Tibial artery (tissue), 4 donors: ENCODE measurements at places on chromosomes 11 and 22.

DNA sequence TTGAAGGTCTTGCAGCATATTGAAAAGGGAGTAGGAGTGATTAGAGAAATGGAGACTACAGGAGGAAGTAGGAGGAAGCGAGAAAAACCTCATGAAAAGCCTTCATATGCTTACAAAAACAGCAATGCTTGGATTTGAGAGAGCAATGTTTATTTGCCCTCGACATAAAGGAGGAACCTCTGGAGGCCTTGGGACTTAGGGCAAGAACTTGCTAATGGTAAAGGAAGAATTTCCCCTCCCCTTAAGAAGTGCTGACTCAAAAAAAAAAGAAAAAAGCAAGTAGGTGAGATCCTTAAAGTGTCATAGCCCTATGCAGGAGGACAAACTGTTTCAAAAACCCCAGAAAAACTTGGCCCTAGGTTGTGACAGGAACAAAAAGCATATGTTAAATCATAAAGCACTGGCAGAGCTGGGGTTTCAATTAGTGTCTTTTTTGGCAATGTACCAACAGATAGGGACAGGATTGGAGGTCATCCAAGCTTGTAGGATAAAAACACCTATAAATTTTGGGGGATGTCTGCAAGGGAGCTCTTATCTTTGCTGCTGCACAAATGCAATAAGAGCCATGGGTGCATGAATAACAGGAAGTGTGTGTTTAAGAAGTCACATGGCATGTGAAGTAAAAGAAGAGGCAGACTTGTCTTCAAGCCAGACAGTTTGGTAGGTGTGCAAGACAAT is 4.9 kb downstream of the GLYAT start:
- H3K27me3 ChIP-seq = no peaks in the 10 kb centered on the region
- no peaks in the 10 kb centered on the region for H3K36me3 ChIP-seq
- H3K27ac ChIP-seq = no peak overlapping the region
- H3K4me1 ChIP-seq = no peaks in the 10 kb centered on the region

- H3K4me3 ChIP-seq = no peak overlapping the region
- no peak for DNase-seq
- H3K27ac ChIP-seq = no peak overlapping the region
- no peaks in the 10 kb centered on the region for H3K4me1 ChIP-seq
Measured at GRCh38 chr11:108873310-108873709, 208.4 kb downstream of the DDX10 start.

DNA sequence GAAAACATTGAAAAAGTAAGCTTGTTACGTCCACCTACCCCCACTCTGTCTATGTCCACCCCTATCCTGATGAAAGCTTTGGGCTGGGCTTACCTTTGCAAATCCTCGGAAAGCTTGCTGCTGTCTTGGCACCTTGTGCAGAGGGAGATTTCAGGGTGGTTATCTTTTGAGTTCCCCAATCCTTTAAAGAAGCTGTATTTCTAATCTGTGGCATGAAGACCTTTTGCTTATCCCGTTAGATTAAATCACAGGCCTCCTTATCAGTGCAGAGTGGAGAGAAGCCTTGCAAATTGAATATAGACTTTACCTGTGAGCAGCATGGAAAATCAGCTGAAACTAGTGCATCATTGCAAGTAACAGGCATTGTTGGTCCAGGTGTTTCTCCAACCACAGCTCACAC is 580.6 kb upstream of the ANO5 start:
- no peak overlapping the region for H3K4me3 ChIP-seq
- H3K4me1 ChIP-seq = no peaks in the 10 kb centered on the region
- no peaks in the 10 kb centered on the region for H3K36me3 ChIP-seq
- no peak for DNase-seq
- H3K27ac ChIP-seq = no peak overlapping the region

GRCh38 chr11:107957109-107957588 is 28.9 kb downstream of the RAB39A start:
- no peaks in the 10 kb centered on the region for H3K36me3 ChIP-seq
- peaks cover 10% of the 10 kb centered on the region for H3K4me1 ChIP-seq
- no peak overlapping the region for H3K27ac ChIP-seq
- DNase-seq = peak; percentile 59

DNA sequence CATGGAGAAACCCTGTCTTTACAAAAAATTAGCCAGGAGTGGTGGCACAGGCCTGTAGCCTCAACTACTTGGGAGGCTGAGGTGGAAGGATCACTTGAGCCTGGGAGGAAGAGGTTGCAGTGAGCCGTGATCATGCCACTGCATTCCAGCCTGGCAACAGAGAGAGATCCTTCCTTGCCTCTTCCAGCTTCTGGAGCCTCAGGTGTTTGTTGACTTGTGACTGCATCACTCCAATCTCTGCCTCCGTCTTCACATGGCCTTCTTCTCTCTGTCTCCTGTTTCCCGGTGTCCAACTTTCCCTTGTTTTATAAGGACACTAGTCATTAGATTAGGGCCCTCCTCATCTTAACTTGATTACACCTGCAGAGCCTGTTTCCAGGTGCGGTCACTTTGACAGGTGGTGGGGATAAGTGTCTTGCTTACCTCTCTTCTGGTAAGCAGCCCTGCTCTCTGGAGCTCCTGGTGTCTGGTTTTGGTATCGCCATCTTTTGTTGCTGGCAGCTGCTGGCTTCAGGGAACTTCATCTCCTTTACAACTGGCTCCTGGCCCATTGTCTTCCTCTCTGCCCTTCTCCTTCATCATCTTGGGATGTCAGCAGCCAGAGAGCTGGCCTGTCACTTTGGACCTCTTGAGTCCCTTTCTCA is 8.2 kb upstream of the USP2 start:
- no peaks in the 10 kb centered on the region for H3K36me3 ChIP-seq
- no peaks in the 10 kb centered on the region for H3K4me1 ChIP-seq
- H3K4me3 ChIP-seq = no peak overlapping the region
- DNase-seq = no peak
- H3K27me3 ChIP-seq = no peaks in the 10 kb centered on the region
- no peak overlapping the region for H3K27ac ChIP-seq

GRCh38 chr11:76152086-76152681 is 54.1 kb downstream of the WNT11 start:
- peaks cover 3% of the 10 kb centered on the region for H3K4me1 ChIP-seq
- no peak overlapping the region for H3K27ac ChIP-seq
- peak overlapping the region; percentile 26 for H3K4me3 ChIP-seq
- peak; percentile 92 for DNase-seq

GRCh38 chr11:13052130-13052571 is 43.0 kb downstream of the RASSF10 start:
- H3K36me3 ChIP-seq = no peaks in the 10 kb centered on the region
- no peak overlapping the region for H3K27ac ChIP-seq
- no peaks in the 10 kb centered on the region for H3K4me1 ChIP-seq
- no peak overlapping the region for H3K4me3 ChIP-seq
- H3K27me3 ChIP-seq = peaks cover 15% of the 10 kb centered on the region
- DNase-seq = no peak

DNA sequence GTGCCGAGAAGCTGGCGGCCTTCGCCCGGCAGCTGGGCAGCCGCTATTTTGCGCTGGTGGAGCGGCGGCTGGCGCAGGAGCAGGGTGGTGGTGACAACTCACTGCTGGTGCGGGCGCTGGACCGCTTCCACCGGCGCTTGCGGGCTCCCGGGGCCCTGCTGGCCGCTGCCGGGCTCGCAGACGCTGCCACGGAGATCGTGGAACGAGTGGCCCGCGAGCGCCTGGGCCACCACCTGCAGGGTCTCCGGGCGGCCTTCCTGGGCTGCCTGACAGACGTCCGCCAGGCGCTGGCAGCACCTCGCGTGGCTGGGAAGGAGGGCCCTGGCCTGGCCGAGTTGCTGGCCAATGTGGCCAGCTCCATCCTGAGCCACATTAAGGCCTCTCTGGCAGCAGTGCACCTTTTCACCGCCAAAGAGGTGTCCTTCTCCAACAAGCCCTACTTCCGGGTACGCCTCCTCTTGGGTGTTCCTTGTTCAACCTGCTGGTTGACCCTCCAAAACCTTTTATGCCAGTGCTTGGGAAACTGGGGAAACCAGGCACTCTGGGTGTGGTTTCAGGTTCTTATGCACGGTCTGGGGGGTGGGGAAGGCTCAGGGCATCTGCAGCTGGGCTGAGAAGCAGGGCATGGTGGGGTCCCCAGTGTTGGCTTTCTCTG is 3.1 kb upstream of the TM7SF2 start:
- no peak for DNase-seq
- no peak overlapping the region for H3K4me3 ChIP-seq
- H3K27ac ChIP-seq = no peak overlapping the region
- no peaks in the 10 kb centered on the region for H3K27me3 ChIP-seq
- H3K36me3 ChIP-seq = peaks cover 31% of the 10 kb centered on the region
- H3K4me1 ChIP-seq = peaks cover 10% of the 10 kb centered on the region

GRCh38 chr22:49907807-49908206 is 10.4 kb downstream of the ALG12 start:
- H3K27ac ChIP-seq = no peak overlapping the region
- H3K4me3 ChIP-seq = no peak overlapping the region
- no peak for DNase-seq
- H3K4me1 ChIP-seq = no peaks in the 10 kb centered on the region
- no peaks in the 10 kb centered on the region for H3K27me3 ChIP-seq

GRCh38 chr22:38314051-38314932 is 2.9 kb downstream of the CSNK1E start:
- H3K27ac ChIP-seq = peak overlapping the region; percentile 98
- DNase-seq = peak; percentile 69
- H3K36me3 ChIP-seq = no peaks in the 10 kb centered on the region
- peak overlapping the region; percentile 94 for H3K4me3 ChIP-seq
- peaks cover 8% of the 10 kb centered on the region for H3K4me1 ChIP-seq

- no peak overlapping the region for H3K27ac ChIP-seq
- no peak overlapping the region for H3K4me3 ChIP-seq
- peaks cover 4% of the 10 kb centered on the region for H3K36me3 ChIP-seq
- no peak for DNase-seq
- H3K4me1 ChIP-seq = no peaks in the 10 kb centered on the region
- no peaks in the 10 kb centered on the region for H3K27me3 ChIP-seq
Measured at GRCh38 chr22:29375398-29376076, 12.8 kb downstream of the AP1B1 start.

DNA sequence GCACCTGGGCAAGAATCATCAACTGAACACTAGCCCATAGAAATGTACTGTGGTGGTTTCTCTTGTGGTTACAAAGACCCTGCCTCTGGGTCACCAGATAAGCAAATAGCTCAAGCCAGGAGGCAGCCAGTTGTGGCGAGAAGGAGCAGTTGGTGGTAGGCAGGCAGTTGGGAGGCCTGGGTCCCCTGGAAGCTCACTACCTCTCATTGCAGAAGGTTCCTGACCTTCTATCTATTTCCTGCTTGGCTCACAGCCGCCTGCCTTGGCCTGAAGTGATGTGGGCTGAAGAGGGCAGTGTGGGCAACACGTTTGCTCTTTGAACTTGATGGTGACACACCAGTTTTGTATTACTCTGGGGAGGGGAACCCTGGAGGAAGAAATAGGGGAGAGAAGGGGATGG is 34.7 kb downstream of the NECTIN1 start:
- no peak for DNase-seq
- no peak overlapping the region for H3K4me3 ChIP-seq
- no peaks in the 10 kb centered on the region for H3K27me3 ChIP-seq
- peaks cover 7% of the 10 kb centered on the region for H3K4me1 ChIP-seq
- H3K36me3 ChIP-seq = no peaks in the 10 kb centered on the region

DNA sequence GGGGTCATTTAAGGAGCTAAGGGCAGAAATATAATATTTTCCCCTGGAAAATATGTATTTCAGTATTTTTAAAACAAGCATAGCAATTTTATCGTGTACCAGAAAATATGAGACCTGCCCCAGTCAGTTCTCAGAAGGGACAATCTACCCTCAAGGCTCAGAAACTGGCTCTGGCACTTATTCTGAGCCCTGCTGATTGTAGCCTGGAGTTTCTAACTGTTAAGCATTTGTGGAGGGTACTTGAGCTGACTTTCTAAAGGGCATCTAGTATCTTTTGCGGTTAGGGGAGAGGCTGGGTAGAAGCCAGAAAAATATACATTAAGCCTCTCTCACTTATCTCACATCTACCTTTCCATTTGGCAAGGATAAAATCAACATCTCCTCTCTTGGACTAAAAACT is 71.3 kb upstream of the FSHB start:
- no peaks in the 10 kb centered on the region for H3K27me3 ChIP-seq
- DNase-seq = no peak
- no peaks in the 10 kb centered on the region for H3K4me1 ChIP-seq
